ENCODE measurements at places on chromosomes 4 and X.
A peak's percentile ranks its signal among the peaks of the same experiment; 100 is the strongest.

GRCh38 chrX:56726605-56727004, 2.4 kb upstream of the NBDY start:
- DNase-seq = peak; percentile 70

DNA sequence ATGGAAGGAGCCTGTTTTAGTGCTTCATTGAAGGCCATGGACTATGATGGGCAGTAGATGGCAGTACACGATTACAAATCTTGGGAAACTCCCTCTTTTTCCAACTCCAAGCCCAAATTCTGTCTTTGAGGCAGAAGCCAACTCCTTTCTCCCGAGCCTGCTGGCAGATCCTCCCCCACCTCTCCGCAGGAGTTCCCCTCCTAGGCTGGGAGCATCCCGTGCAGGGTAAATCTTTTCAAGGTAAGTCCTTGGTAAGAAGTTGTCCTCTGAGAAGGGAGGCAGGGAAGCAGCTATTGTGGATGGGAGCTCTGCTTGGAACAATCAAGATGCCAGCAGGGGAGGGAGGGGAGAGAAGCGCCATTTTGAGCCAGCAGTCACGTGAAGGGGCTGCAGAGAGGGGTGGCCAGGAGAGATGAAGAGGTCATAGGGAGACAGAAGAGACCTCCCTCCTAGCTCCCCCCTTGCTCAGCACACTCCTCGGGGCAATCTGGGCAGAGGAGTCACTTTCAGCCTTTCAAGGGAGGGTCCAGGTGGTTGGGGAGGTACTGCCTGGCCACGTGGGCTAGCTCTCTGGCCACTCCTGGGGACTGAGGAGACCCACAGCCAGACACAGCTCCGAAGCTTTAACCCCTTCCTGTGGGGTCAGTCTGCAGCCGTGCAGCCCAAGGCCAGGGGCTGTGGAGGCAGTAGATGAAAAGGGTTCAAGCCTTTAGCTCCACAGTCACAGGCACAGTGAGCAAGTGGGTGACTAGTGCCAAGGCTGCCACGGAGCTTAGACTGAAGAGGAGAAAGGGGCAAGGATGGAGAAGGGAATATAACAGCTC, 9.6 kb downstream of the CC2D2A start:
- peak; percentile 94 for DNase-seq

DNA sequence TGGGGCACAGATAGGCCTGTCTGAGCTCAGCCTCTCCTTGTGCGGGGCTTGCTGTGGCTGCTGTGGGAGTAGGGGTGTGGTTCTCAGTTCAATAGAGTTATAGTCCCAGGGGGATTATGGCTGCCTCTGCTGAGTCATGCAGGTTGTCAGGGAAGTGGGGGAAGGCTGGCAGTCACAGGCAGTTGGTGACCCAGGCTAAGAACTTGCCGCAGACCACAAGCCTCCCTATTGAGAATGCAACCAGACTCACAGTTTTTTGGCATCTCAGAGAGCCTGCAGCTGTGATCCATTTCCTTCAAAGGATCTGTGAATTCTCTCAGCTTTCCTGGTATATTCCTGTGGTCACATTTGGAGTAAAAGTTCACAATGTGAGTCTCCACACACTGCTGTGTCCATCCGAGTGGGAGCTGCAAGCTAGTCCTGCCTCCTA, 364.9 kb downstream of the ZNF674 start:
- DNase-seq = peak; percentile 68

DNA sequence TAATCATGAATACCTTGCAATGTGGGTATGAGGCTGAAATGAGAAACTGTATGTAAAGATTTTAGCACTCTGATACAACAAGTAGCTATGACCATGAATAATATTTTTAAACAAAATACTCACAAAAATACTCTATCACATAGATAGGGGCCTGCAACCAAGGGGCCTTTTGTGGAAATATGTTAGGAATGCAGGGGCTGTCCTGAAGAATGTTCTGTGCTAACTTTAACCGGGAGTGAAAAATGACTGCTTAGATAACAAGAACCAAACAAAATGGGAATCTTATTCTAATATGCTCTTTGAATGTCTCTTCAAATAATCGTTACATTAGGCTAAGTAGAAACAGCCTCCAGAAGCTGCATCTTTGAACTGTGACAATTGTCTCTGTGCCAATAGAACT, 37.9 kb upstream of the GYPA start:
- peak; percentile 53 for DNase-seq

DNA sequence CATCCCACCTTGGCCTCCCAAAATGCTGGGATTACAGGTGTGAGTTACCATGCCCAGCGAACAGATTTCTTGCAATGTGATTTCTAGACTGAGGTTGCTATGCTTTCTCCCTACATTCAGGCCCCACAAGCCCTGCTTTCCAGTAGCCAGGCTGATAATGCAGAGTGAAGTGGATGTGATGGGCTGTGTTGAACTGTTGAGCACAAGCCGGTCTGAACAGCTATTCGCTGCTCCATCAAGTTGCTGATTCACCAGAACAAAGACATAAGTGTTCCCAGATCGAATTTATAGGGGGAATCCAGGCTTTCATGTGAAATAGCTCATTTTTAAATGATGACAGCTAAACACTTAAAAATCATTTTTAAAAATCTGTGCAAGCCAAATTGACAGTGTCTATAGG, 8.0 kb downstream of the NIPAL1 start:
- no peak for DNase-seq

DNA sequence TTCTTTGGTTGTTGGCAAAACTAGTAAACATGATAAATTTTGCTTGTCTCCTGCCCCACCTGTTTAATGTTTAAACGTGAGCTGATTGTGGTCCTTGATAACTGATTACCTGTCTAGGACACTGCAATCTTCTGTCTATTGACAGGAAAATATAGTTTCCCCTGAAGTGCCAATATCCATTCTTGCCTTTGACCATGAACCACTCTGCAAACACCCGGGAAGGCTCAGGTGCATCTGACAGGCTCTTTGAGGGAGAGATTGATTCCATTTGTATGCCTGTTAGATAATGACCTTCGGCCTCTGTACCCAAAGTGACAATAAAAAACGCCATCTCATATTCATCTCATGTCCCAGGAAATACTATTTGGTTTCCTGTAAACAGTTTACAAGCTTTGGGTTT, 453.0 kb downstream of the CENPC start:
- no peak for DNase-seq

- no peak for DNase-seq
Measured at GRCh38 chr4:53465281-53465680, 87.8 kb downstream of the FIP1L1 start.

- DNase-seq = peak; percentile 56
Measured at GRCh38 chrX:27619975-27620374, 29.8 kb downstream of the DCAF8L2 start.

GRCh38 chr4:185825737-185826136, 13.7 kb upstream of the SORBS2 start:
- DNase-seq = no peak

DNA sequence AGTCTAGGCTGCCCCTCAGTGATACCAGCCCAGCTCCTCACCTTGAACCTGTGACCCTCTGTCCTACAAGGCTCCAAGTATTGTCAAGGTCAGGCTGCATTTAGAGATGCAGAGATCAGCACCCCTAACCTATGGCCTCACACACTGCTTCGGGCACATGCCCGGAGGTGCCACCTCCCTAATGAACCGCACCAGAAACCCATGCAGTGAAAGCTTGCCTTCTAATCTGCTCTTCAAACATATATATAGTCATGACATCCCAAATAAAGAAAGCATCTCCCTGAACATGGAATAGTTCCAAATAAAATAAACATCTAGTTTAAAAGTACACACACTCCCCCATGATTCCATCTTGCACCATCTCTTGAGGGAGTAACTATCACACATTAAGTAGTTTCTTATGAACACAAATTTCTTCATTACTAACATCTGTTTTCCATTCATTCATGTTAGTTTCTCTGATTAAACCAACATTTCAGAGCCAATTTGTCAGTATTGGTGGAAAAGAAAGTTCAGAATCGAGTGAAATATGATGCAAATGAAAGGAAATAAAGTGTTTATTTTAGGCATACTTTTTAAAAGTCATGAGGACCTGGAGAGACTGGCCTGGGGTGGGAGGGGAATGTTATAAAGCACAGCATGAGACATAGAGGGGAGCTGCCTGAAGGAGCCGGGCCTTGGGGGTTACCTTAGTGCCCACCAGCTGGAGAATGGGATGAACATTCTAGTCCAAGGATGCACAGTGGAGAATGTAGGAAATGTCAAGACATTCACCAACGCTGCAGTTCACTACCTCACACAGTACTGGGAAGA, 19.2 kb downstream of the CC2D2A start:
- DNase-seq = peak; percentile 68

- DNase-seq = no peak
Measured at GRCh38 chr4:17060230-17060629, 161.8 kb upstream of the LDB2 start.

GRCh38 chr4:53150631-53151488, 215.0 kb downstream of the SCFD2 start:
- peak; percentile 21 for DNase-seq
